ENCODE measurements at places on chromosomes 1 and 21. TPM values are rescaled to one million over a fixed set of nuclear protein-coding genes. Genes with fewer than 3 reads are reported as not detected.
A peak's percentile ranks its signal among the peaks of the same experiment; 100 is the strongest.

Gene DDR2
- 0.35 TPM for total RNA-seq

Gene ESRRG
- total RNA-seq = not detected

Gene SLC2A5
- not detected for total RNA-seq

Gene EMC1
- 40.7 TPM for total RNA-seq

DNA sequence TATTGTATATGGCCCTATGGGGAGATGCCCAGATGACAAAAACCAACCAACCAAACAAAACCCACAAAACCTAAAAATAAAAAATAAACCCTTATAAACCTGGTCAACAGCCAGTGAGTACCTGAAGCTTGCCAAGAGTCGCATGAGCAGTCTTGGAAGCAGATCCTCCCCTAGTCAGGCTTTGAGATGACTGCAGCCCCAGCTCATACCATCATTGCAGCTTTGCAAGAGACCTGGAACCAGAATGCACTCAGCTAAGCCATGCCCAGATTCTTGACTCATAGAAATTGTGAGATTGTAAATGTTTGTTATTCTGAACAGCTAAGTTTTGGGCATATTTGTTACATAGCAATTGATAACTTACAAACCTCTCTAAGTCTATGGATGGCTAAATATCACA is 326.8 kb downstream of the HLX start:
- DNase-seq = no peak

DNA sequence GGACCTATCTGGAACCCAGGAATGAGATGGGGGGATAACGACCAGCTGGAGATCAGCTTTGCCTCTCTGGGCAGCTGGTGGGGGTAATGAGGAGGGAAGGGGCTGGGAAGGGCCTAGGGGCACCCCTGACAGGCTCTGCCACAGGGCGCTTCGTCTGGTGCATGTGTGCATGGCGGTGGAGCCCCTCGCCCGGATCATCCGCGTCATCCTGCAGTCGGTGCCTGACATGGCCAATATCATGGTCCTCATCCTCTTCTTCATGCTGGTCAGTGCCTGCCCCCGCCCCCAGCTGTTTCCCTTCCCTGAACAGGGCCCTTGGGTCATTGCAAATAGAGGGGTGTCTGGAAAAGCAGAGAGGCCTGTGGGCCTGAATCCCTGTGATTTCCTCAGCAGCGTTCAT is 7.4 kb downstream of the CATSPER4 start:
- no peak for DNase-seq

DNA sequence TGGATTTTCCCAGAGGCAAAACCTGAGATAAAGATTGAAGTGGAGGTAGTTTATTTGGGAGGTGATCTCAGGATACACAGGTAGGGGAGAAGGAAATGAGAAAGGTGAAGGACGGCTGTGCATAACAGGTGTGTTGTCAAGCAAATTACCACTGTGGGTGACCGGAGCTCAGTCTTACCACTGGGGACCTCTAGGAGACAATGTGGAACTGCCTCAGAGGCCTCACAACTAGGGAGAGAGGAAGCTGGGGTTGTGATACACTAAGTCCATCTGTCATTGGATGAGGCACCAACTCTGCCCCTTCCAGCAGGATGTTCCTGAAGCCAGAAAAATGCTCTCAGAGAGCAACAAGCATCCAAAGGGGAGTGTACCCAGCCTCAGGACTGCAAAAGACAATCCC is 32.6 kb downstream of the GRIK3 start:
- DNase-seq = no peak

- peak; percentile 74 for DNase-seq
These were observed 14.3 kb upstream of the ALG14 start for GRCh38 chr1:95086949-95087533.

- no peak for DNase-seq
These were observed 218.0 kb upstream of the KIAA0040 start for GRCh38 chr1:175410560-175410959.
